ENCODE measurements at places on chromosomes 12 and 14. TPM values are rescaled to one million over a fixed set of nuclear protein-coding genes. Genes with fewer than 3 reads are reported as not detected.
A peak's percentile ranks its signal among the peaks of the same experiment; 100 is the strongest.

GRCh38 chr12:8658346-8658745 is 4.3 kb downstream of the MFAP5 start:
- no peak for DNase-seq

VWF gene
- 0.02 TPM for total RNA-seq

KIF5A gene
- total RNA-seq: 5.9 TPM

BRF1 gene
- total RNA-seq: 34.5 TPM

- no peak for DNase-seq
Observed at GRCh38 chr14:94646481-94646880, 34.3 kb downstream of the SERPINA3 start.

LAG3 gene
- 117 TPM for total RNA-seq

GRCh38 chr14:96104469-96105057 is 65.4 kb downstream of the C14orf132 start:
- DNase-seq: no peak

DNA sequence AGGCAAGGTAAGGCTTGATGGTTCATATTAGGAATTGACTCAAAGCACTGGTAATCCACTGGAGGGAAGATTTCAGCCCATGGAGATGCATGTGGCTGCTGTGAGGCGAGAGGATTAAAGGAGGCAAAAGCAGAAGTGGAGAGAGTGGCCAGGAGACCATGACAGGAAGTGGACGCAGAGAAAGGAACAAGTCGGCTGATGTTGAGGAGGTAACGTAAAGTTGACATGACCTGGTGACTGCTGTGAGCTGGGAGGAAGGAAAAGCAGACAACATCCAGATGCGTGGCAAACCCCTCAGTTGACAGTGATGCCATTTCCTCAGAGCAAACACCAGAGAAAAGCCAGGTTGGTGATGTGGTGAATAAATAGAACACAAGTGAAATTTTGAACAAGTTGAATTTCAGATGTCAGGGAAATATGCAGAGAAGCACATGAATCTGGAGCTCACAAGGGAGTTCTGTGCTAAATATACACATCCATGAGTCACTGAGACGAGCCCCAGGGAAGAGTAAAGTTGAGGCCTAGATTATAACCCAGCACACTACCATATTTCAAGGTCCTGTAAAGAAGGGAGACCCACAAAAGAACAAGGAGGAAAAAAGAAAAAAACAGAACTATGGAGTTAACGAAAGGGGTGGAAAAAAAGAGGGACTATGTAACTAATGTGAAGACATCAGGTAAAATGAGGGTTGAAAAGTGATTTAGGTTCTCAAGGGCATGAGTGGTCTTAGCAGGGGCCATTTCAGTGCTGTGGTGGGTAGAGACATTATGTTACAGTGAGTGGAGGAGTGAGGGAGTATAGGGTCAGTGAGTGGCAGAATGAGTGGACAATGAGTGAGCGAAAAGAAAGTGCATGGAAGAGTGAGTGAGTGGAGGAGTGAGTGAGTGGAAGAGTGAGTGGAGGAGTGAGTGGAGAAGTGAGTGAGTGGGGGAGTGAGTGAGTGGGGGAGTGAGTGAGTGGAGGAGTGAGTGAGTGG is 61.6 kb upstream of the GZMB start:
- DNase-seq: no peak

DNA sequence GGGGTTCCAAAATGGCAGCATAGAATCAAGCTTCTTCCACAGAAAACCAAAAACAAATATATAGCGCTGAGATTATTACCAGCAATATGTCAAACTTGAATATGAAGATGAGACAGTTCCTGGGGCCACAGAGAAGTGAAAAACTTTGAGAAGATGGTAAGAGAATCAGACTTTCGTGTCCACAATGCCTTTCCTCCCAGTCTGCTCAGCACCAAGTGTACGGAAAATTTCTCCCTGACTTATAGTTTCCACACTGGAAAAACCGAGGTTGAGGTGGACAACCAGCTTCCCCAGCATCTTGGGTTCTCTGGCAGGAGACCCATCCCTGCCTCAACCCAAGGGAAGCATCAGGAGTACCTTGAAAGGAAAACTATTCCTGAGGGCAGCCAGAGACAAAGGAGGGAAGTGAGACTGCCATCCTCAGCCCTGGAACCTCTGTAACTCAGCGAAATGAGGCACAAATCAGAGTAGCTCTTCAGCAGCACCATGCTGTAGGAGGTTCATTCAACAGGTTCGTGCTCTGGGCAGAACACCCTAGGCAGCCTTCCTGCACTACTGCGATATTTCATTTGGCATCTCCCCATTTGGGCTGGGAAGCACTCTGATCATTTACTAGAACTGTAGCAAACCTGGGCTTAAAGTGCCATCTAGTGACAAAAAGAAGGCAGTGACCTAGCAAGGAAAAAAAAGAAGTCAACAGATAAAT is 52.4 kb upstream of the CAPRIN2 start:
- peak; percentile 21 for DNase-seq

DNA sequence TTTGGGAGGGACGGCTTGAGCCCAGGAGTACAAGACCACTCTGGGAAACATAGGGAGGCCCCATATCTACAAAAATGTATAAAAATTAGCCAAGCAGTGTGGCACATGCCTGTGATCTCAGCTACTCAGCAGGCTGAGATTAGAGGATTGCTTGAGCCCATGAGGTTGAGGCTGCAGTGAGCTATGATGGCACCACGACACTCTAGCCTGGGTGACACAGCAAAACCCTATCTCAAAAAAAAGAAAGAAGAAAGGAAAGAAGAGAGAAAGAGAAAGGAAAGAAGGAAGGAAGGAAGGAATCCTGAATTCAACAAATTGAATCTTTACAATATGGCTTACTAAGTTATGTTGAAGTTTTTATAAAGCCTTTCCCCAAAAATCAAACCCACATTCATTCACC is 2.1 kb downstream of the KIF21A start:
- no peak for DNase-seq

STON2 gene
- total RNA-seq: 0.10 TPM

- DNase-seq: no peak
Observed at GRCh38 chr12:98758331-98758730, 113.2 kb downstream of the APAF1 start.

DNA sequence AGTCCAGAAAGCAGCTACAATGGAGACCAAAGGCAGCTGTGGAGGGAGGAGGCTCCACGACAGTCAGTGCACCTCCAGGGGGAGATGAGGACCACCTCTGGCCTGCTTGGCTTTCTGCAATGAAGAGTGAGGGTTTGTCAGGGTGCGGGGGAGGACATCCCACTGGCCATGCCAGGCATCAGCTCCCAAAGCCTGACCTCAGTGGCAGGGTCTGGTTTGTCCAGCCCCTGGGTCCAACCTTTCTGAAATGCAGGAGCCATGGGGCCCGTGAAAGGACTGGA is 35.2 kb downstream of the SLC6A12 start:
- DNase-seq: no peak

- no peak for DNase-seq
Observed at GRCh38 chr14:59844186-59844812, 26.3 kb downstream of the RTN1 start.

DNA sequence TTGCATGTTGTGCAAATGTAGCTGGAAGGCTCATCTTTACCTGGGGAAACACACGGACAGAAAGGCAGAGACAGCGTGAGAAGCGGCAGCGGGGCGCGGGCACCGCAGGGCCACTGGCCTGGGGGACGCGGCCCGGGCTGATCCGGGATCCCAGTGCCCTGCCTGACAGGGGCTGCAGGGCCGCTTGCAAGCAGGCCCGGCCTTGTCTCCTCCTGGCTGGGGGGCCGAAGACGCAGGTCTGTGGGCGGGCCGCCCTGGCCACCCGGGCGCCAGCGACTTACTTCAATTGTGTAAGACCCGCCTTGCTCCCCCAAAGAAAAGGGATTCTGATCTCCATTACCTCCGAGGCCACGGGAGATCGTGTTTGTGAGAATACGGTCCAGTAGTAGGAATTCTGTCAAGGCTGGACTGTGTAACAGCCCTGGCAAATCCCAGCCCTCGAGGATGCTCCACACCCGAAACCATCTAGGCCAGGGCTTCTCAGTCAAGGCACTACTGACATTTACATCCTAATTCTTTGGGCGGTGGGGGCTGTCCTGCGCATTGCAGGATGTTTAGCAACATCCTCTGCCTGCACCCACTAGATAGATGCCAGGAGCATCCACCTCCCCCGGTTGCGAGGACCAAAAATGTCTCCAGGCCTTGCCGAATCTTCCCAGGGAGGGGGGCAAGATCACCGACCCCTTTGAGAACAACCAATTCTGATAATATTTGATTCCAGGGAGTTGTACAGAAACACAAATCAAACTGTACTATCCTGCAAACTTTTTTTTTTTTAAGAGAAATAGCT is 95.6 kb downstream of the BCL11B start:
- no peak for DNase-seq

GRCh38 chr12:120831648-120832267 is 72.4 kb downstream of the SPPL3 start:
- no peak for DNase-seq

NUAK1 gene
- 0.14 TPM for total RNA-seq

DNA sequence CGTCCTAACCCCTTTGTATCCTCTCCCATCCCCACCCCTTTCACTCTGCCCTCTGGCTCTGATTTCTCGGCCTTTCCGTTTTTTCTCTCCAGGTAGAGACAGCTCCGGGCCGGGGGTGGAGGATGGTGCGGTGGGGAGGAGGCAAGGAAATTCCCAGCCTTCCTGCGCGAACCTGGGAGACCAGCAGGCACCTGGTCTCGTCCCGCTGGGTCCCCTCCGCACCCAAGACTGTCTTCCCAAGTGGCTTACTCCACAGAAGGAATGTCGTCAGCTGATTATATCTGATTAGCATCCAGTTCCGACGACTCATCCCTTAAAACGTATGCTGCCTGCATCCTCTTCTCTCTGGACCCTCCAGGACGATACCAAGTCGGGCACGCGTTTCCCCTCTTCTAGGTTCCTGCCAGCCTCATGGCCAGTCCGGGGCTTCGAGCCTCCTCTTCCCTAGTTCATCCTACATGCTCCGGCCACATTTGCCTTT is 42.2 kb upstream of the CAPRIN2 start:
- no peak for DNase-seq

DNA sequence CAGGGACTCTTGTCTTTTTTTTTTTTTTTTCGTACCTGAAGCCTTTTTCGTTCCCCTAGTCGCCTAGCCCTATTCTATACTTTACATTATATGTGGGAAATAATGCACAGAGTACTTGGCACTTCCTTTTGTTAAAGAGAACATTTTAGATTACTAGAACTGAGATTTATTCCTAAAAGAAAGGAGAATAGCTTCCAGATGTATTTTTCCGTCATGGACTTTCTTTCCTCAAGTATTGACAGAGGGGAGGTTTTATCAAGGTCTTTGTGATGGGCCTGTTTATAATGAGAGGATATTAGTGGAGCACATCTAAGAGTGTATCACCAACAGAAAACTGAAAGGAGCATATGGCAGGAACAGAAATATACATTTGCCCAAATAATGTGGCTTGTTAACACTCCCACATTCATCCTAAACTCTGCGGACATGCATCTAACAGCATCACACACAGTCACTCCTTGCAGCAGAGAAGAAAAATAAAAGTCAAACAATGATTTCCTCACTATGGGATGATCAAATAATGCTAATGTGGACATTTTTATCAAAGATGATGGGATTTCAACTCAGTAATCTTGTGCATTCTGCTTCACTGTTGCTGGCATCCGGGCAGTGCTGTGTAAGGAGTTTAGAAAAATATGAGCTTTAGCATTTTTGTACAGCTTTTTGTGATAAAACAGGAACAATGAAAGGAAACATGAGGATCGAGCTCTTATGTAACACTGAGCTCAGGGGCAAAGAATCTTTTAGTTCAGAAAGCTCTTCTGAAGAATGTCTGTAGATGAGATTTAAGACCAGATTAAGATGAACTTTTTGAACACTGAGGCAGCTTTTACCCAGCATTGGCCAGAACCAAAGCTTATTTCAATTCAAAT is 183.1 kb downstream of the EGLN3 start:
- no peak for DNase-seq

GRCh38 chr12:107277855-107278254 is 184.5 kb upstream of the CRY1 start:
- DNase-seq: no peak

- DNase-seq: no peak
Observed at GRCh38 chr14:21192875-21193535, 37.1 kb upstream of the OR5AU1 start.

CDH24 gene
- 1.5 TPM for total RNA-seq

AQP2 gene
- not detected for total RNA-seq

DNA sequence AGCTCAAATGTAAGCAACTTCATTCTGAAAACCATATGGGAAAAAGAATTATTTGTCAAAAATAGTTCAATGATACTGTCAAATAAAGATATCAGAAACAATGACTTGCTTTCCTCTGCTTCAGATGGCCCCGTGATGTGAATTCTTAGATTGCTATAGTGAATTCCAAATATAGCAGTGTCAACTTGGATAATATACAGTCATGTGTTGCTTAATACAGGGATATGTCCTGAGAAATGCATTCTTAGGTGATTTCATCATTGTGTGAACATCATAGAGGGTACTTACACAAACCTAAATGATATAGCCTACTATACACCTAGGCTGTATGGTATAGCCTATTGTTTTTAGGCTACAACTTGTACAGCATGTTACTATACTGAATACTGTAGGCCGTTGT is 108.7 kb upstream of the MIS18BP1 start:
- DNase-seq: no peak

GRCh38 chr12:93244514-93245077 is 133.1 kb upstream of the NUDT4 start:
- DNase-seq: no peak

GRCh38 chr12:133057446-133057845 is 20.1 kb downstream of the ZNF84 start:
- DNase-seq: no peak

RNASE8 gene
- total RNA-seq: not detected

- no peak for DNase-seq
Observed at GRCh38 chr12:104306943-104307654, 3.6 kb downstream of the EID3 start.

- no peak for DNase-seq
Observed at GRCh38 chr12:28456934-28457710, 266.9 kb downstream of the CCDC91 start.

DNA sequence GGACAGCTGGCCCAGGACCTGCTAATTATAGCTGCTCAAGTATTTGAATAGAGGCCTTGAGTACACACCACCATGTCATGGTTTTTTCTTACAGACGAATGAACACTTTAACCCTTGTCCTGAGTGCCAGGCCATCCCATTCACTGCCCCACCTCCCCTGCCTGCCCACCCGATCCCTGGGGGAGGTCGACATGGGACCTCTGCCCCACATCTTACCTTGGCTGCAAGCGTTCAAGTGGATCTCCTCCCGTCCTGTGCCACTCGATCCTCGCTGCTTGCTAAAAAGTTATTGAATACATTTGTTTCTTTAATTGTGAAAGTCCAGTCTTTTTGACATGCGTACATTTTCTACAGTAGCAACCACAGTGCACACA is 10.3 kb downstream of the RTL1 start:
- no peak for DNase-seq

DNA sequence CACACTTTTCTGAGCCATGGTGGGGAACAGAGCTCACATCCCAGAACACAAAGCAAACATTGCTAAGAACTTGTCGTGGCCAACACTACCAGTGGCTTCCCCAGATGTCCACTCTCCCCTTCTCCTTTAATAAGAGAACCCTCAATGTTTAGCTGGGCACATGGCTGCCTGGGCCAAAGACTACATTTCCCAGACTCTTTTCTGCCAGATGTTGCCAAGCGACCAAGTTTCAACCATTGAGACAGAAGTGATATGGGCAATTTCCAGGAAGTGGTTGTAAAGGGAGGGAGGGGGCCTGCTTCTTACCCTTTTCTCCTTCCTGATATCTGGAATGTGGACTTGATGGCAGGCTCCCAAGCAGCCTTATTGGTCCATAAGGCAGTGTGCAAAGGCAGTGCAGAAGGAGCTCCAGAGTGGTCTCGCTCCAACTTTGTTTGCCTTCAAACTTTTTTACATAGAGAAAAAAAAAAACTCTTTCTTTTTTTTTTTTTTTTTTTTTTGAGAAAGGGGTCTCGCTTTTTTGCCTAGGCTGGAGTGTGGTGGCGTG is 24.9 kb upstream of the JDP2 start:
- DNase-seq: no peak

CLEC9A gene
- not detected for total RNA-seq

ENDOU gene
- total RNA-seq: 0.26 TPM

Measured in activated T-cell treated with anti-CD3 and anti-CD28 coated beads, Interleukin-2, amount 50 U/mL, for 72 hours (primary cell).